ENCODE measurements at places on chromosomes 2 and 18.

- DNase-seq = peak; percentile 4
Observed at GRCh38 chr2:235638541-235639427, 144.9 kb downstream of the AGAP1 start.

DNA sequence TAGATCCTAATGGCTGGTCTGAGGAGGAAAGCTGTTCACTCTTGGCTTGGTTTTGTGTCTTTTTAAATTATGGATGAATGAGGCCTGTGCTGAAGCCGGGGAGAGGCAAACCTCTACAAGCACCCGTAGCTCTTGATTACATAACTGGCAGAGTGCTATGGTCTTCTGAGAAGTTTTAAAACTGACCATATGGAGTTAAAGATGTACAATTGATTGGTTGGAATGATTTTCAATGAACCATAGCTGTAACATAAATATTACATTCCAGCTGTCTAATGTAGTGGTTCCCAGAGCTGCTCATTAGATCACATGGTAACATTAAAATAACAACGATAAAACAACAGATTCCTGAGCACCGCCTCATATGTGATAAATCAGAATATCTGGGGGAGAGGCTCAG, 71.1 kb upstream of the MAP4K3 start:
- DNase-seq = no peak

GRCh38 chr2:62415019-62415431, 91.0 kb downstream of the TMEM17 start:
- no peak for DNase-seq

GRCh38 chr18:10590412-10590811, 64.6 kb downstream of the NAPG start:
- DNase-seq = no peak

DNA sequence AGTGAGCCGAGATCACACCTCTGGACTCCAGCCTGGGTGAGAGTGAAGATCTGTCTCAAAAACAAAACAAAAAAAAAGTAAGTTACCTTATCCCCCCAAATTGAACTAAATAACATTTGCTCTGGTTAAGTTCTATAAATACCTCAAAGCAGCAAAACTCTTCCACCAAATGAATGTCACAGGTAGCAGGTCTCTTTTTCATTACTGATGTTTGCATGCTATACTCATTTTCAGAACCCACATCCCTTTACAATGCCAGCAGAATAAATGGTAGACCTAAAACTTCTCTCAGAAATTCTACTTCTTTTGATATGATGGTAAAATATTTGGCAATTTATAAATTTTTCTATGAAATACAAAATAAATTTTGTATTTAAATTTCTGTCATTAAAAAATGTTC, 22.3 kb downstream of the INO80D start:
- DNase-seq = no peak

DNA sequence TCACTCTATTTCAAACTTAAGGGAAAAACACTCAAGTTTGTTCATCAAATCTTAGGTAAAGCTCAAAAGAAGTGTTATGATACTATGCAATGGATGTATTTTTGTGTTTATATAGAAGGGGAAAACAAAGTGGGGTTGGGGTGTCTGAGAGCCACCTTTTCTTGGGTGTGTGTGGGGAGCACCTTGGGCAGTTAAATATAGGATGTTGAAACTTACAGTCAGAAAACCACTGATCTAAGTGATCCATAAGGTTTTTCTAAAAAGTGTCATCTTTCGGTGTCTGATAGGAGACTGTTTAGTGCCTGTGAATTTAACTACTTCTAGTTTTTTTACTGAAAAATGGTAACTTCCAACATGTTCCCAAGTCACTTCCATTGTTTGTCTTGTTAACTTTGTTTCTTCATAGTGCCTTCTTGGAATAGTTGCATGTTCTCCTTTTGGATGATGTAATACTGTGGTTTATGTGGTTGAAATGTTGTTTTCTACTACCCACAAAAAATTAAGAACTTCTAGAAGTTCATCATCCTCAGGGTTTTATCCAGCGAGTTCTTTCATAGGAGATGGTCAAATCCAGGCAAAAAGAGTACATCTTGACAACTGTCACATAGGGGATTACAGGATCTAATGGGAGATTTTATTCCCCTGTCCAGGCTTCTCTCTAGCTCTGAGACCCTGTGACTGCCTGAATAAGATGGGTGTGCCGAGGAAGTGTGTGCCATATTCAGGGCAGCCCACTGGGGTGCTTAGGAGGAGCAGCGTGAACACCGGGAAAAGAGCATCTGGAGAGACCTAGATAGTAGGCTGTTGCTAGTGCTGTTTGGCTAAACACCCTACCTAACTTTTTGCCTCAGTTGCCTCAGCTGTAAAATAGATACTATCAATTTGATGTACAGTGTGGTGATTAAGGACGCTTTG, 46.2 kb downstream of the CAB39 start:
- no peak for DNase-seq

GRCh38 chr2:219029829-219030165, 11.5 kb downstream of the CFAP65 start:
- DNase-seq = peak; percentile 60

DNA sequence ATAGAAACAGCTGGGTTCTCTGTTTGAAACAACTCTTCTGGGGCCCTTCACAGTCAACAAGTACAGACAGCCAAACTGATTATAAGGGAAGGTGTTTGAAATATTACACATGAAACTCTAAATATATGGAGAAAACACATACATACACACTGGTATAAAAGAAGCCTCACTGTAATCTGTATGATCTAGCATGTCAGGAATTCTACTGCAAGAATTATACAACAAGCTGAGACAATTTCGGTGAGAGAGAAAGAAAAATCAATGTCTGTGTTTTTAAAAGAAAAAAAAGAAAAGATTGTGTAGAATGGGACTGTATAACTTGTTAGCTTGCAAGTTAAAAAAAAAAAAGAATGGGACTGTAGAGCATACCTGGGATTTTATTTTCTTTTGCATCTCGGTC, 26.3 kb downstream of the IRS1 start:
- DNase-seq = no peak

DNA sequence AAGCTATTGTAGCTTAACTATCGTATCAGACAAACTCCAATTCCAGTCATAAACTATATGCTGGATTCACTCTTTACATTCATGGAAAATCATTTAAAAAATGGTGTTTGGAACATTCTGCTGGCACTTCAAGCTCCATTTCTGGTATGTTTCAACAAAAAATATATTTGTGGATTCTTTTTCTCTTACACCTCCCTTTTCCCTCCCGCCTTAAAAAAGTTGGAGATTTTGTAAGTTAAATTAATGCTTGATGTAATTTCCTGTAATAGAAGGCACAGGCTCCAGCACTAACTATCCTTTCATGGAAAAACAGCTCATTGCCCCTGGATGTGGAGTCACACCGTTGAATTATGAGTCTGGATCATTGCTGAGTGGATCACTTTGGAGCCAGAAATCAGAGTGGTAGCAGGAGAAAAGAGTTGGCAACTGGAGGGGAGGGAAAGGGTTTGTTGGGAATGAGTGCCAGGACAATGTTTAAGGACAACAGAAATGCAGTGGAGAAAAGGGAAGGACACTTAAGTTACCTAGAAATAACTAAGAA, 102.8 kb downstream of the ICOS start:
- DNase-seq = no peak

GRCh38 chr2:113741091-113741490, 15.4 kb downstream of the SLC35F5 start:
- DNase-seq = no peak

DNA sequence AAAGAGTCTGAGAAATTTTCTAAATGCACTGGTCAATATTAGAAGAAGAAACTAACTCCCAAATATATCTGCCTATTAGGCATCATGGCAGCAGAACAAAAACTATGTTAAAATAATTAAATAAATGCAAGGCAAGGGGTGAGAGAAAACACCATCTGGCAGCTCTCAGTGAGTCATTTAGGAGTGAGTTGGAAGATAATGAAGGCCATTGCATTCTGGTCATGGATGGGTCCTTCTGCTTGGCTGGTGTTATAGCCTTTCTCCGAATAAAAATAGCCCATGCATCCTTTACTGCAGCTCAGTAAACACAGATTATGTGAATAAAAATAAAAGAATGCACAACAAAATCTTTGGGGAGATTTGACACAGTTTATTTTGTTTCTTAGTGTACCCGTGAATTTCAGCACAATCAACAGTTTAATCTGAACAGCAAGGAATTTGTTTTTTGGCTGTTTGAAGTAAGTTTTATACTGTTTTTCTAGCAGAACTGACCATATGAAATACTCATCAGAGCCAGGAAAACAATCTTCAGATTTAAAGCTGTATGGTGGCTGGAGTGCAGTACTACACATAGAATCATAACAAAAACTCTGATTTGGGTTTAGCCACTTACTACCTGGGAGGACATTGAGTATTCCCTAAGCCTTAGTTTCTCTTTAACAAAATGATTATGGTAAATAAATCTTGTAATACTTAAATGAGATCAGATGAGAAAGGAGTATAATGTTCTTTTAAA, 225.1 kb upstream of the ITGA4 start:
- DNase-seq = no peak

GRCh38 chr2:174392706-174393105, 2.8 kb upstream of the SCRN3 start:
- DNase-seq = no peak

- DNase-seq = no peak
Observed at GRCh38 chr18:22069916-22070315, 99.5 kb upstream of the GATA6 start.

DNA sequence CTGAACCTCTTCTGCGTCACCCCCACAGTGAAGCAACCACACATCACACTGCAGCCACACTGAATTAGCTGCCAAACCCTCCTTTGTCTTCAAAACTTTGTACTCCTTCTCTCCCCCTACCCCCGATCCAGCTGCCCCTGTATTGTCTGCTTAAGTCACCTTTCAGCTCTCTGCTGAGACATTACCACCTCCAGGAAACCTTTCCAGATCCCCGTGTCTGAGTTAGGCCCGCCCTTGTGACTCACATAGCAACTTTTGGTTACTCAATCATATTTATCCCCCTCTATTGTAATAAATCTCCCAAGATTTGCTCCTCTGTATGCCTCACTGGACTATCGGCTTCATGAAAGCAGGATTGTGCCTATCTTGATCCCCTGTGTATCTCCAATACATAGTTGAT, 82.8 kb upstream of the CDCA7 start:
- no peak for DNase-seq

DNA sequence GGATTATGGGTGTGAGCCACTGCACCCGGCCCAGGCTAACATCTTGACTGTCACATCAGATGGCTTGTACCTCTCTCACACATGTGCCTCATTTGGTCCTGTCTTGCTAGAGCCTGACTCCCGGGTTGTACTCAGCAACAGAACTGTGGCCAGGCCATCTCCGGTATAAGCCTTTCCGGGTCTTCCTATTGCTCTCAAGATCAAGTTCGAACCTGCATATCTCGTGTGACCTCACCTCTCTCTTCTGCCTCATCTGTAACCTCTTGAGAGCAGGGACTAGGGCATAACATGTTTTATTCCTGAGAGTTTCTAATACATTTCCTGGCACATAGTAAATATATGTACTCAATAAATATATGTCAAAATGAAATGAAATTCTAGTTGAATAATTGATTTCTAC, 114.0 kb downstream of the ACAA2 start:
- DNase-seq = no peak

DNA sequence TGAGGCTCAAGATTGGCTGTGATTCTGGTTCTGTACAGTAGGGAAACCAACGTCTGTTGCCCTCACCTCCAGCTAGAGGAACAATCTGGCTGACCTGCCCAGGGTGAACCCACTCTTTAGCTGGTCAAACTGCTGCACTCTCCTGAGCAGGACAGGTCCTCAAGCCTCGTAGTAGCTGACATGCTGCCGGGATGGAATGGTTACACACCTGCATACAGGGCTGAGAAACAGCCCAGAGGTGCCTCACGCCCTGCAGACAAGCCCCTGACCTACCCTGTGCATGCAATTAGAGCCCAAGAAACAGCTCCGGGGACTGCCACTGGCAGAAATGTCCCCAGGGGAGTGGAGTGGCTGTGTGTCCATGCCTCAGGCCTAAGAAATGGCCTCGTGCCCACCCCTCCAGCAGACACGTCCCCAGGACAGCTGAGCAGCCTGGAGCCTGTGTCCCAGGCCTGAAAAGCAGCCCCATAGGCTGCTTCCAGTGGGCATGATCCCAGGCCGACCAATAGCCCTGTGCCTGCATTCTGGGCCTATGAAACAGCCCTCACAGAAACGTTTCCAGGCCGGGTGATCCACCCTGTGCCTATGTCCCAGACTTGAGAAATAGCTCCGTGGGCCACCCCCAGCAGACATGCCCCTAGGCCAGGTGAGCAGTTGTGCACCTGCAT, 25.4 kb downstream of the BOLL start:
- no peak for DNase-seq

- DNase-seq = no peak
Observed at GRCh38 chr2:154577390-154577789, 121.1 kb upstream of the KCNJ3 start.

DNA sequence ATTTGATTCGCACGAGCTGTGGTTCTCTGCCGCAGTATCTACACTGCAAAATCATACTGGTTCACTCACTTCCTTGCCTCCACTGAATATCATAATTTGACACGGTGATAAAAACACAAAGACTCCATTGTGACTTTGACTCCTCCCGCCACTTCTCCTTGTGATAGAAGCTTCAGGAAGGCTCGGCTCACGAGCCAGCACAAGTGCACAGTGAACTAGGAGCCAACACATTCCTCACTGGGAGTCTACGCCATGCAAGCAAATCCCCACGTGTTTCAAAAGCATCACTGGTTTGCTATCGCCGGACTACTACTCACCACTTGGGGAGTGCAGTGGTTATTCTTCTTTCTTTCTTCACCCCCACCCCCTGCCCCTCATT, 293.3 kb upstream of the PARD3B start:
- DNase-seq = no peak

DNA sequence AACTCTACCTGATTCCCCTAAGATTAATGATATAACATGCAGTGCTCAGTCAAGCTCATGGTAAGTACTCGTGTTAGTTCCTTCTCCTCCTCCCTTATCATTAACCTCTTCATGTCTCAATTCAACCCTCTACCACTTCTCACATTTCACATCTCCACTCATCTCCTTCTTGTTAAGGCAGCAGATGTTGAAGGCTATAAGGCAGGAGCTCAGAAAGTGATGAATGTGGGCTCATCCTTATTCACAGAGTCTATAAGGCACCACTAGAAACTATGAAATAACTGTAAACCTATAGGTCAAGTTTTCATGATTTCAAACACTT, 56.0 kb downstream of the CLHC1 start:
- no peak for DNase-seq

GRCh38 chr2:207123776-207124391, 41.9 kb downstream of the KLF7 start:
- DNase-seq = no peak

GRCh38 chr2:225006730-225007129, 35.5 kb downstream of the DOCK10 start:
- DNase-seq = no peak

DNA sequence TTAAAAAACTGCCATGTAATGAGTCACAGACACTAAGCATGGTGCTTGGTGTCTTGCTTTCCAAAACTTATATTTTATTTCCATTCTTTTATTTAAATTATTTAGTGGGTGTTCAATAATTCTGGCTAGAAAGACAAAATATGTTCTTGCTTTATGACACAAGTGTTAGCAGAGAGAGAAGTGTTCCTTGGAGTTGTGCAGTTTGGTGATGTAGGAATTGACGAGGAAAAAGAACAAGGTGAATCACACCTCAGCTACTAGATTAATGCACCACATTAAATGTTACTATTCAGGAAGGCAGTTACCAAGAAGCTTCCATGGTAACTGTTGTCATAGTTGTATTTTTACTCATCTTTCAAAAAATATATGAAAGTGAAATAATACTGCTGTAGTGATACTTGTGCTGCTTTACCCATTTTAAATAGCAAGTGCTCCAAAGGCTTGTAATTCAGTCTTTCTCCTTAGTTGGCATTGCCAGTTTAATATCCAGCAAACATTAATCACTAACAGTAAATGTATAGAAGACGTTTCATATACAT, 28.3 kb downstream of the ADAM23 start:
- no peak for DNase-seq

GRCh38 chr2:131094463-131095281, 1.4 kb upstream of the FAM168B start:
- DNase-seq = no peak

Data from stimulated activated CD8-positive, alpha-beta memory T cell treated with anti-CD3 and anti-CD28 coated beads, Interleukin-12 subunit alpha, Interleukin-12 subunit beta, amount 100 ng/mL, for 1 hour (primary cell).